ENCODE measurements at places on chromosomes 3 and 15.

GRCh38 chr3:134803652-134804051 lies 8.6 kb downstream of the EPHB1 start:
- no peak for DNase-seq

GRCh38 chr3:188385295-188385694 lies 231.3 kb downstream of the LPP start:
- no peak for DNase-seq

- no peak for DNase-seq
Observed at GRCh38 chr15:80773792-80774352, 5.3 kb upstream of the CEMIP start.

GRCh38 chr3:124779116-124779515 lies 48.9 kb downstream of the UMPS start:
- DNase-seq: no peak

DNA sequence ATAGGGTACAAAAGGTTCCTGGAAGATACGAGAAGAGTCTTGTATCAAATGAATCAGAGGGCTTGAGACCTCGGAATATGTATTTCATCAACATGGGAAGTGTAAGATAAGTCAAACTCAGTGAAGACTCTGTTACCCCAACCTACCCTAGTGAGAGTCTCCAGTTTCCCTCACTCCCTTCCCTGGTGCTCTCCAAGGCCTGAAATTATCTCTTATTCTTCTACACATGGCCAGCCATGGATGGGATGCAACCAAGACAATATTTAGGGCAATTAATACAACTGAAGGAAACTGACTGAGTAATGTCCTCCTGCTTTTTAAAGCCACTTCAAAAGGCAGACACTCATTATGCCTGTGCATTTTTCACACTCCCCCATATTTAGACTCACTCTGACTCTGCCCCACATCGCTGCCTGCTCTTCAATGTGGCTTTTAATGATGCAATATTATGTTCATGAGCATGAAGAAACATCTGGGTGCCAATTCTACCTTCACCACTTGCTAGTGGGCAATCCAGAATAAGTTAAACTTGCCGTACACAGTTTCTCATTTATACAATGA lies 137.1 kb upstream of the THBS1 start:
- DNase-seq: no peak

- DNase-seq: no peak
Observed at GRCh38 chr3:37997342-37997741, 6.8 kb downstream of the VILL start.

All from right lung (tissue), 10 donors.